ENCODE measurements at places on chromosomes 2 and 18. TPM values are rescaled to one million over a fixed set of nuclear protein-coding genes. Genes with fewer than 3 reads are reported as not detected.

DNA sequence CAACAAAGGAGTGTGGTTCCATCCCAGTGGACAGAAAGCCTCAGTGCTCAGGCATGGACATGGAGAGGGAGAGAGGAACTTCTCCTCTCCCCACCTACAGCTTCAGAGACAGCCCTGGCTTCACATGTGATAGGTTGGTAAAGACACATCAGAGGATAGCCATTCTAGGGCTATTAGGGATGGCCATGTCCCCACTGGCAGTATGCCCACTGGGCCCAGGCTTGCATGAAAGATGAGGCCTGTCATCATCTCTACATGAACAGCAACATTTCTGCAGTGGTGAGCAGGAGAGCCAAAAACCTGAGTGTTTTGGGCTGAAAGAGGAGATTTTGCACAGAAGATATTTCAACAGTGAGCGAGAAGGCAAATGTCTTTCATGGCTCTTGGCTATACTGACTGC, 517.2 kb downstream of the NR4A2 start:
- DNase-seq, result no peak

The TRABD2A gene
- 1.8 TPM for total RNA-seq

The EIF2B4 gene
- 32.9 TPM for total RNA-seq

DNA sequence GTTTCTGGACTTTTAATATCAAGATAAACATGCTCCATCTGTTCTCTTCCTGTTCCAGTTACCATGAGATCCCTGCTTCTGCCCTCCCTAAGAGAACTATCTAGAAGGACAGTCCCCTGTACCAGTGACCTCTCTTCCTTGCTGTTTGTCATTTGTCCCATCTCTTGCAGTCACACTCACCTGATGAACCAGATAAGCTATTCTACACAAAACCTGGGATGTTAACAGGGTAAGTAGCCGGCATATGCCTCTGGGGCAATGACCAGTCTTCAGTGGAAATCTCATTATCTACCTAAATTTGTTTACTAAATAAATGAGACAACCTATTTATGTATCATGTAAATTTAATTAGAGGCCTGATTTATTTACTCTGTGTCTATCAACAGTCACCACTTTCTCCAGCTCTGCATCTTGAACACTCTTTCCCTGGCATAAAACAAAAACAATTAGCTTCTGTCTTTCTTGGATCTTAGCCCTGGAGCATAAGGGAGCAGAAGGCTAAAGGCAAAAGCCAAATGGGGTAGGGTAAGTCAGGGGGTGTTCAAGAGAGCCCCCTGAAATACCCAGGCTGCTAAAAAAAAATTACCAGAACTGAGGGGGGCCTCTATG, 337.7 kb downstream of the ALK start:
- DNase-seq, result no peak

DNA sequence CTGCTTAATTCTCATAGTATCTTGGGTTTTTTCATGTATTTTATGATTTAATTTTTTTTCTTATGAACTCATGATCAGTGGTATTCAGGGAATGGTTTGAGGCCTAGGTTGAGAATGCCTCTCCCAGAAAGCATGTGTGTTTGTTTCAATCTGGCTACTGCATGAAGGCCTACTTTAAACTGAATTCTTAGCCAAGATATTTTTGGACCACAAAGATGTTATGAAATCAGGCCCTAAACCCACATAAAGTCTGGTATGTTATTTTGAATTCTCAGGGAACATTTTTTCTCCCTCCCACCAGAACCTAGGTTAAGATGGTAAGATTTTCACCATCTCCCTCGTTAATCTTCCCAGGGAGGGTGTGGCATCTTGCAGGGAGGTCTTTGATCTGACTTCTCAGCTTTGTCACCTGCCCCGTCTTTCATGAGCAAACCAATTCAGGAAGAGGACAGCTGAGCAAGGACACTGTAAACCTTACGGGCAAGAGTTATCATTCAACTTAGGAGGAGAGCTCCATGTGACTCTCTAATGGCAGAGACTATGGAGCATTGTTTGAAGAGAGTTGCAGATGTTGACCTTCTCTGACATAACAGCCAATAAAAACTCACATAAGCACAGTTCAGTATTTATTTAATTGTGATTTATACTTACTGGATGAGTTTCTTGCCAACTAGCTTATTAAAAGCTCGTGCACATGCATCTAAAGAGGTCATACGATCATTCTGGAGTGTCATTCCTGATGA, 21.3 kb upstream of the ACKR3 start:
- no peak for DNase-seq

GRCh38 chr2:75565472-75566462, 5.0 kb upstream of the EVA1A start:
- DNase-seq, result no peak

The PTPRM gene
- not detected for total RNA-seq

The TBR1 gene
- not detected for total RNA-seq
